Lung (tissue), 17 donors: ENCODE measurements at places on chromosomes 2 and 18.

- DNase-seq, result peak; percentile 60
These were observed 72.8 kb downstream of the LPIN1 start for GRCh38 chr2:11819235-11819729.

GRCh38 chr2:45771261-45771660, 119.8 kb downstream of the PRKCE start:
- DNase-seq, result peak; percentile 90

DNA sequence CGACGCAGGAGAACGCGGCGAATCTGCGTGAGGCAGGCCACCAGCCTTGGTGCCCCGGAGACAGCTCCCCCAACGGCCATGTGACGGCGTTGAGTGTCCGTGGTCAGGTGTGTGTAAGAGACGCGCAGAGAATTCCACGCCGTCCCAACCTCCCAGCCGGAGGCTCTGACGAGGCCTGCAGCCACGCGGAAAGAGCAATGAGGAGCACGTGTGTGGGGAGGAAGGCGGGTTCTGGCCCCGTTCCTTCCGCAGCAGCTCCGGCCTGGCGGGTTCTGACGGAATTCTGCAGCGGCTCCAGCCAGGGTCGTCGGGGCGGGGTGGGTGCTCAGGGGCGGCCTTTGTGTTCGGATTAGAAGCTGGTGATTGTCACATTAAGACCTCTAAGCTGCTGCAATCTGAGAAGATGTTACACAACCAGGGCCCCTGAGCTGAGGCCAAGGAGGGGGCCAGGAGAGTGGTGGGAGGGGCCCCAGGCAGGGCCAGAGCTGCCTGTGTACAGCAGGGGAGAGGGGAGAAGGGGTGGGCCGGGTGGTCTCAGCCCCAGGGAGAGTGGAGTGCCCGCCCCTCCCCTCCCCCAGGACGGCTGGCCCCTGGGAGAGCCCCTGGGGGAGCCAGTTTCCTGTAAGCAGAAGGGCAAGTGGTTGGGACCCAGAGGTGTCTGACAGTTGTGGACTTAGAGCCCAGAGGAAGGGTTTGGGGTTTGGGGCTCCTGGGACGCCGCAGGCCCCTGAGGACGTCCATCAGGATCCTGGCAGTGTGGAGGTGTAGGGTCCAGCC, 5.1 kb upstream of the GAL3ST2 start:
- DNase-seq, result peak; percentile 66

GRCh38 chr2:187520121-187520624, 34.1 kb downstream of the TFPI start:
- no peak for DNase-seq

- DNase-seq, result no peak
These were observed 117.7 kb upstream of the SETBP1 start for GRCh38 chr18:44562986-44563385.

GRCh38 chr2:138415985-138416384, 85.6 kb upstream of the SPOPL start:
- no peak for DNase-seq

GRCh38 chr18:2135309-2135708, 436.0 kb downstream of the METTL4 start:
- no peak for DNase-seq
